BJ (cell line): ENCODE measurements at places on chromosomes 1 and 21.

DNA sequence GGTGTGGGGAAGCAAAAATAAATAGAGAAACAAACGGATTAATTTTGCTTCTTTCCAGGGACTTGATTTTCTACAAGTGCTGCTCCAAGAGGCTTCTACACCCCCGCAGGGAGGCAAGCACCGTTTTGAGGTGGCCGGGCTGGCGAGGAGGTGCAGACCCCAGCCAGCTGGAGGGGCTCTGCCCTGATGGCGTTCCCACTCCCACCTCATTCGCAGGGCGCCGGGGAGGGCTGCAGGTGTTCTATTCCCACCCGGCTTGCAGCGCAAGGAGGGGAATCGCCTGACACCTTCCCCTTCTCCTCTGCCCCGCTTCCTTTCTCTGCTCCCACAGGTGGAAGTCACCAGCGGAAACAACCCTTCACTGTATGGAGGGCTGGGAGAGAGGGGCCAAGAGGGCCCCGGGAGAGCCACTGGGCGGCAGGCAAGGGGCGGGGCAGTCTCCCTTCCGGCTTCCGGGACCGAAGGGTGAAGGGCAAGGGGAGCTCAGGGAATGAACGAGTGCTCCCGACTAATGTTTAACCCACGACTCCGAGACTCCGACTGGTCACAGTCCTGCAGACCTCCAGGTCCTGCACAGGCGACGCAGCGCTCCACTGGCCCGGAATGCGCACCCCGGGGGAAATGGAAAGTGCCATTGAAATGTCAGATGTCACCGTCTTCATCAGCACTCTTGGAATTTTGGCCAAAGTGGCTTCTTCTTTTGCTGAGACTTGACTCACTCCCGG lies 29.1 kb downstream of the TEX35 start:
- no peak for DNase-seq

DNA sequence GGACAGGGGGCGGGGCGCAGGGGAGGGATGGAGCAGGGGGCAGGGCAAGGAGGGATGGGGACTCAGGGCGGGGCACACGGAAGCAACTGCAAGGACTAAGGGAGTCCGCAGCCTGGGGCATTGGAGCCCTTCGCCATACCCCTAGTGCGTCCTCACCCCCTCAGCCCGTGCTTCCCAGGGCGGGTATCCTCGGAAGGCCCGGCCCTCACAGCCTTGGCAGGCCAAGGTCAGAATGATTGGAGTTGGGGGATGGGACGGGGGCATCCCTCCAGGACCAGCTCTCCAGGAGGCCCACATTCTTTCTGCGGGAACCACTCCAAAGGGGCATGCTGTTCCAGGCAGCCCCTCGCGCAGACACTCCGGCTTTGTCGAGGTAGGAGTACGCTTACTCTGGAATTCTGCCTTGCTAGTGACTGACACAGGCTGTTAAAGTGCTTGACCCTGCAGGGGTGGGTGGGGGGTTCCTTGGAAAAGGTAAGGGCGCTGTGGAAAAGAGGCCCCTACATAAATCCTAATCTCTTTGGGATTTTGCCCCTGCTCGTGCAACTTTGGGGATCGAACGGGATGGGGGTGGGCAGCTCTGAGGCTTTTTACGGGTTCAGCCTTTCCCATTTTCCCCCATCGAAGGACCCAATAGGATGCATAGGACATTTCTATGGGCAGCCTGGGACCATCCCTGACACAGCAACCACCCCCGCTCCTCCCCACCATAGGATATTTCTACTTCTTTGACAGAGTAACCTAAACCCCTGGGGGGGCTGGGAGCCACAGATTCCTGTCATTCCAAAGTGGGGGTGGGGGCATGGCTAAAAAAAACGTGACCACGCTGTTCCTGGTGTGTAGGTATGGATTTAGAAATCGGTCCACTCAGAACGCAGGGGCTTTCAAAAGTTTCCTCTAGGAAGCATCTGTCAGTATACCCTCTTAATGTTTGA lies 738 bp upstream of the TRIM11 start:
- no peak for DNase-seq

- DNase-seq: no peak
These were observed 51.1 kb upstream of the NEK2 start for GRCh38 chr1:211726467-211726995.

DNA sequence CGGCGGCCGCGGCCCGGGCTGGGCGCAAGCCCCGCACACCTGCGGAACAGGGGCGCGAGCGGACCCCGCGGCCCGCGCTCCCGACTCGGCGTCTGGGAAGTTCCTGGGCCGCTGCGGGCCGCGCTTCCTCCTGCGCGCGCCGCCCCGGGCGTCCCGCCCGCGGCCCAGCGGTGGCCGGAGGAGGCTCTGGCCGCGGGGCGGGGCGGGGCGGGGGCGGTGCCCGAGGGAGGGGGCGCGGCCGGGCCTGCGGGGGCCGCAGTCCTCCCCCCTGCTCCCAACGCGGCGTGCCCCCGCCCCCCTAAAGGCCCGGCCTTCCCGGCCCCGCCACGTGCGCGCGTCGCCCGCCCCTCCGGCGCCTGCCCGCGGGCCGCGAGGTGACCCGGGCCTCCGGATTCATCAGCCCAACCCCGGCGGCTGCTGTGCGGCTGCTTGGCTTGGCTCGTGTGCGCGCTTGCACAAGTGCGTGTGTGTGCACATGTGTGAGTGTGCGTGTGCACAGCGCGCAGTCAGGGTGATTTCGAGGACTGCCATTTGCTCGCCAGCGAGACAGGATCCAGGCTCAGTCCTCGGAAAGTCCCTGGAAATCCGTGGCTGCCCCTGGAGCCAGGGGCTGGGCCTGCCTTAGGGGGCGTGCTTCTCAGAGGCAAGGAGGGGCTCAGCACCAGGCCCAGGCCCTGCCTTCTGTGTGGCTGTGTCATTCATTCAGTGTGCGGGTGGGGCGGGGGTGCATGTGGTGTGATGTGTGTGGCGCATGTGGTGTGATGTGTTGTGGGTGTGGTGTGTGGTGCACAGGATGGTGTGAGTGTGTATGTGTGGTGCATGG lies at the start of gene C2CD2:
Gene C2CD2, minus strand, starts transcription at position 188 of the 823 bp plus-strand sequence. CDS start 370 bp downstream, outside the sequence.
- no peak for DNase-seq

DNA sequence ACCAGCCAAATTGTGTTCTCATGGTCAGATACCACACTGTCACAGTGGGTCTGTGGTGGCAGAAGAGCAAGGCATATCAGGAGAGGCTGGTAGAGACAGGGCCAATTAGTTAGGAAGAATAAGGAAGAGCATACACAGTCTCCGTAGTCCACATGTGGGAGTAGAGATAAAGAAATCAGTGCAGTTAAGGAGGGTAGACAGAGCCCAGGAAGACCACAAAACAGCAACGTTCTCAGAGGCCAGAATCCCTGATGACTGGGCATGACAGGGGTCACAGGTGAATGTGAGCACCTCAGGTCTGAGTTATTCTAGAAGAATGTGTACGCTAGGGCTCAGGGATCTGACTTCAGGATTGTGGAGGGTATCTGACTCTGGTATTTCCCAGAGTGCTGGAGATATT lies 31.7 kb downstream of the CD48 start:
- DNase-seq: no peak
